ENCODE measurements at places on chromosomes 12 and 14.

- no peak for DNase-seq
These were observed 25.5 kb downstream of the SPTLC2 start for GRCh38 chr14:77590845-77591485.

- no peak for DNase-seq
These were observed 1048.9 kb downstream of the BCL11B start for GRCh38 chr14:98223106-98223505.

DNA sequence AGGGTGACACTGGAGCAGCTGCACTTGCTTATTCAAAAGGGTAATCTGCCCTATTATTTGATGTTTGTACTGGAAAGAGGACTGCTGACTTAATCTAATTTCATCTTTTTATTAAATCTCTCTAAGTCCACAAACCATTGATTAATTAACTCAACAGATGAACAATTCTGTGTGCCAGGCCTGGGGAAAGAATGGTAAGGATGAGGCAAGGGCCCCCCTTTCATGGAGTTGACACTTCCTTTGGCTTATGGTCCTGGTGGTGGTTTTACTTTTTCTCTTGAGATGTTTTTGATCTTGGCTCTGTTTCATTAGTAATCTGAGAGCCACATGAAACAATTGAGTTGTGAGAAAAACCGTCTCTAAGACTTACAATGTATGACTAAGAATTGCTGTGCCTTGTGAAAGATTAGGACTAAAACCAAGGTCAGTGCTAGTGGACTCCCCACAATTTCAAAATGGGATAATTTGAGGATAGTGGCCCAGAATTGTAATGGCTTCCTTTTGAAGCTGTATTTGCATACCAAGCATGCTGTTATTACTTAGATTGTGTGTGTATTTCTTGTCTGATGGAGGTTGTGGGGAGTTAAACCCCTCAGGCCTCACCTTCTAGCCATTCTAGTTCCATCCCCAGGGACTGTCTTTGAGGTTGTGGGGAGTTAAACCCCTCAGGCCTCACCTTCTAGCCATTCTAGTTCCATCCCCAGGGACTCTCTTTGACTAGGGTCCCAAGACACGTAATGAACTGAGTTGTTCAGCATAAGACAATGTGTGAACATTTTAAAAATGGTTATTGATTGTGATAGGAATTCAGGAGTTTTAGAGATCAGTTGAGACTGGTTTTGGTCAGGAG lies 52.5 kb upstream of the EVL start:
- no peak for DNase-seq

GRCh38 chr12:105425254-105426174 lies 95.0 kb downstream of the C12orf75 start:
- no peak for DNase-seq

- DNase-seq, result no peak
These were observed 51.1 kb downstream of the EMP1 start for GRCh38 chr12:13247596-13247995.

GRCh38 chr12:59268295-59268809 lies 327.5 kb upstream of the SLC16A7 start:
- DNase-seq, result no peak

GRCh38 chr12:114499338-114499737 lies 93.4 kb upstream of the TBX5 start:
- DNase-seq, result no peak
